ENCODE measurements at places on chromosomes 12 and 14.
A peak's percentile ranks its signal among the peaks of the same experiment; 100 is the strongest.

DNA sequence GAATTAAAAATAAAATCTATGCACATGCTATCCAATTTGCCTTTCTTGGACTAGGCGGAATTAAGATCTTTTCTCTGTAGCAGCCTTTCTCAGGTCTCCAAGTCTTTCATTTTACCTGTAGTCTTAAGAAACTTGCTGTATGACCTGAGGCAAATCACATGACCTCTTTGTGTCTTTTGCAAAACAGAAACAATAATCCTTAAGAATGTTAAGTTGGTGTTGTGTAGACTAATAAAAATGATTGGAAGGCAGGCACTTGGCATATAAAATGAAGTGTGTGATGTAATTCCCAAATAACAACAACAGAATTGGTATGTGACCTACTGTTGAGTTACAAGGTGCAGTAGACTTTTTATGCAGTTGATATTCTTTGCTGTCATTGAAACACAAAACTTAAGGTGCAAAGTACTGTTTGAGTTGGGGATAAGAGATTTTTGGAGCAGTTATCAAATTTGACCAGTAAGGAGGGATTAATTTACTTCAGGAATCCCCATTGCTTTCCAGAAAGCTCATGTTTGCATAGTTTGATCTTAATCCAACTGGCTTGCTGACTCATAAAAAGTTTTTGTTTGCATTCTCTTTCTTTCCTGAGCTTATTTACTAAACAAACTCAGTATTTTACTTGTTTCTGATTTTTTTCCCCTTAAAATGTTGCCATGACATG lies 51.4 kb downstream of the SUSD6 start:
- no peak for DNase-seq

DNA sequence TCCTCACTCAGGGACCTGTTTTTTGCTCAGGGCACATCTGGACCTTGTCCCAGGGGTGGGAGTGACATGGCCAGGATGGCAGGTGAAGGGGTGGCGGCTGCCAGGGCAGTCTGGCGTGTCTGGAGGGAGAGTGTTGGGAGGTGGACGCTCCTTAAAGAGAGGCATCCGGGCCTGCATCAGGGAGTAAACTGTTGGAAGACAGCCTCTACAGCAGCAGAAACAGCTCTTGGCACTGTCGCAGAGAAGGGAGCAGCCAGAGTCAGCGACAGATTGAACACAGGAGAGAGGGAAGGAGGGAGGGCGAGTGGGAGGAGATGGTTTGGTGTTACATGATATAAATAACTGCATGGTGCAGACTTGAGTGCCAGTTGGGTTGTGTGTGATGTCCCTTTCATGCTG lies 52.8 kb downstream of the IGF1 start:
- no peak for DNase-seq

GRCh38 chr14:84420221-84420620 lies 1109.7 kb upstream of the FLRT2 start:
- no peak for DNase-seq

DNA sequence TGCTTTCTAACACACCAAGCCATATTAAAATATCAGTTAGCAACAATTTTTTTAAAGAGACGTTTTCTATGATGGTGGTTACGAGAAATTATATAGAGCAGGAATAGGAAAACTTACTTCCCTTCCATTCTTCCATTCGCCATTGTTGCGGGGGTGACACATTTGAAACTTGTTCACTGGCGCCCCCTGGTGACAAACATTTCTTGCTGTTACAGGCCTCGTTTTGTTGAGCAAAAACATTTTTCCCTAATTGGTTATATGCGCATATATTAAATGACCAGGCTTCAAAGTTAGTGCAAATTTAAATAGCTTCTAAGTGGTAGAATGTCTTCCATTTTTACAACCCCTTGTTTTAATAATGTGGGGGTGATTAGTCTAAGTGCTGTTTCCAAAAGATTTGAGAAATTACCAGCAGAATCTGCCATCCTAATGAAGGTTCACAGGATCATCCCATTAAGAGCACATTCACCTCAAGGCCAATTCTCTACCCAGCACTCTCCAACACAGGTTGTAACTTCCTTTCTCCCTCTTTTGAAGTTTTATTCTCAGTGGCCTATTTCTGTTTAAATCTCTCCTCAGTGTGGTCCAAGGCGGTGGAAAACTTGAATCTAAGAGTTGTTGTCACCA lies 1124.7 kb downstream of the FLRT2 start:
- peak; percentile 48 for DNase-seq

DNA sequence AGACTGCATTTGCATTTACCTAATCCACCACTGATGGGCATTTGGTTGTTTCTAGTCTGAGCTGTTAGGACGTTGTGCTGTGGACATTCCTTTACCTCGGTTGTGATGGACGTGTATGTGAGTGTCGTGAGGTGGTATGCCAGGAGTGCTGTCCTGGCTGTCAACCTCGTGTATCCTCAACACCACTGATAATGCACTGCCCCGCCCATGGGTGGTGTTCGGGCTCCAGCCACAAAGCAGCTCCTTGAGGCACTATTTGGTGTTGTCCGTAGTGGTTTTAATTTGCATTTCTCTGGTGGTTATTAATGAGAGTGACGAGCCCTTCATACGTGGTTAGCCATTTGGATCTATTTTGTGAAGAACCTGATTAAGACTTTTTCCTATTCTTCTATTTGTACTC lies 87.6 kb downstream of the PPP2R5C start:
- DNase-seq: no peak

DNA sequence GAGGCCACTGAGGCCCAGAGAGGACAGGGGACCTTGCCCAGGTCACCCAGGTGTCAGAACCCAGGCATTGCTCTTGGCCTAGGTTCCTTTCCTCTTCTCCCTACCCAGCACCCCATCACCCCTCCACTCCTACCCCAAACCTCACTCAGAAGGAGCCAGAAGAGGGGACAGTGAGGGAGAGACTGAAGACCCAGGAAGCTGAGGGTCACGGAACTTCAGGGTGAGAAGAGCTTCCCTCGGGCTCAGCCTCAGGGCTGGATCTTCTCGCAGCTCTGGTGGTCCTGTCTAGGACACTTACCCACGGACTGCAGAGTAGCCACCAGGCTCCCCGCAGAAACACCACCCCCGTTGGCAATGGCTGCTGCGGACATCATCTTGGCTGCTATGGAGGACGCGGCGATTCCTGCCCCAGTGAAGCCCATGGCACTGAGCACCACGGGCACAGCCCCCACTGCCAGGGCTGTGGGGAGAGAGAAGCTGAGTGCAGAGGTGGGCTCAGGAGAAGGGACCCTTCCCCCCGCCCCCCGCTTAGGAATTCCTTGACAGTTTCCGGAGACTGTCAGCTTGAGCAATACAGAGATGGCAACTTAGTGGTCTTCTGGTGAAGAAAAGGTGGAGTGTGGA lies 1.1 kb downstream of the IFI27L2 start:
- DNase-seq: no peak

GRCh38 chr14:35240231-35240630 lies 52.0 kb upstream of the PSMA6 start:
- DNase-seq: no peak

DNA sequence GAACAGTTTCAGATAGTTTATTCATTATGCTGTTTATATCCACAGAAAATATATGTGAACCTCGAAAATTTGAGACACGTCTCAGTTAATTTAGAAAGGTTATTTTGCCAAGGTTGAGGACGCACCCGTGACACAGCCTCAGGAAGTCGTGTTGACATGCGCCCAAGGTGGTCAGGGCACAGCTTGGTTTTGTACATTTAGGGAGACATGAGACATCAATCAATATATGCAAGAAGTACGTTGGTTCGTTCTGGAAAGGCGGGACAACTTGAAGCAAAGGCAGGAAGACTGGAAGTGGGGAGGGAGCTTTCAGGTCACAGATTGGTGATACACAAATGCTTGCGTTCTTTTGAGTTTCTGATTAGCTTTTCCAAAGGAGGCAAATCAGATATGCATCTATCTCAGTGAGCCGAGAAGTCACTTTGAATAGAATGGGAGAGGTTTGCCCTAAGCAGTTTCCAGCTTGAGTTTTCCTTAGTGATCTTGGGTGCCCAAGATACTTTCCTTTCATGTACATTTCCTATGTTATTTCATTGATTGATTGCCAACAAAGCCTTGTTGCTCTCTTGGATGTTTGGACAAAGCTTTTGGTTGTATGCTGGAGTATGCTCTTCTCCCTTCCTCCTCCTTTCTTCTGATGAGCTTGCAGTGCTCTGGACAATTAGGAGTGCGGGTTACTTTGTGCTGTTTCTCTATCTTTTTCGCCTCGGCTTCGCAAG lies 3.2 kb downstream of the SNAPC1 start:
- DNase-seq: no peak

- DNase-seq: no peak
Measured at GRCh38 chr12:627863-628741, 35.1 kb downstream of the NINJ2 start.

GRCh38 chr14:101196051-101196712 lies 292.7 kb upstream of the RTL1 start:
- no peak for DNase-seq

DNA sequence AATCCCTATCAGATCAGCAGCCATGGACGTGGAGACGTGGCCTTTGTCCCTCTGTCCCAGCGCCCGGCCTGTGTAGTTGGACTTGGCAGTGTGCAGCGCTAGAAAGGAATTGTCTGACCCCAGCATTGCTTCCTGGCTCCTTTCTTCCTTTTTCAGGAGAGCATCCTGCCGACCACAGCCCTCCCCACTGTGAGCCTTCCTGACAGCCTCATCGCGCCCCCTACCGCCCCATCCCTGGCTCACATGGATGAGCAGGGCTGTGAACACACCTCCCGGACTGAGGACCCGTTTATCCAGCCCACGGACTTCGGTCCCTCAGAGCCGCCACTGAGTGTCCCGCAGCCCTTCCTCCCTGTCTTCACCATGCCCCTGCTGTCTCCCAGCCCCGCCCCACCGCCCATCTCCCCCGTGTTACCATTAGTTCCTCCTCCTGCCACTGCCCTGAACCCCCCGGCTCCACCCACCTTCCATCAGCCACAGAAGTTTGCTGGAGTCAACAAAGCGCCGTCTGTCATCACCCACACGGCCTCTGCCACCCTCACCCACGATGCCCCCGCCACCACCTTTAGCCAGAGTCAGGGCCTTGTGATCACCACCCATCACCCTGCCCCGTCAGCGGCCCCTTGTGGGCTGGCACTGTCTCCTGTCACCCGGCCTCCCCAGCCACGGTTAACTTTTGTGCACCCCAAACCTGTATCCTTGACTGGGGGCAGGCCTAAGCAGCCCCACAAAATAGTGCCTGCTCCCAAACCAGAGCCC lies 40.6 kb downstream of the IL31 start:
- DNase-seq: no peak

DNA sequence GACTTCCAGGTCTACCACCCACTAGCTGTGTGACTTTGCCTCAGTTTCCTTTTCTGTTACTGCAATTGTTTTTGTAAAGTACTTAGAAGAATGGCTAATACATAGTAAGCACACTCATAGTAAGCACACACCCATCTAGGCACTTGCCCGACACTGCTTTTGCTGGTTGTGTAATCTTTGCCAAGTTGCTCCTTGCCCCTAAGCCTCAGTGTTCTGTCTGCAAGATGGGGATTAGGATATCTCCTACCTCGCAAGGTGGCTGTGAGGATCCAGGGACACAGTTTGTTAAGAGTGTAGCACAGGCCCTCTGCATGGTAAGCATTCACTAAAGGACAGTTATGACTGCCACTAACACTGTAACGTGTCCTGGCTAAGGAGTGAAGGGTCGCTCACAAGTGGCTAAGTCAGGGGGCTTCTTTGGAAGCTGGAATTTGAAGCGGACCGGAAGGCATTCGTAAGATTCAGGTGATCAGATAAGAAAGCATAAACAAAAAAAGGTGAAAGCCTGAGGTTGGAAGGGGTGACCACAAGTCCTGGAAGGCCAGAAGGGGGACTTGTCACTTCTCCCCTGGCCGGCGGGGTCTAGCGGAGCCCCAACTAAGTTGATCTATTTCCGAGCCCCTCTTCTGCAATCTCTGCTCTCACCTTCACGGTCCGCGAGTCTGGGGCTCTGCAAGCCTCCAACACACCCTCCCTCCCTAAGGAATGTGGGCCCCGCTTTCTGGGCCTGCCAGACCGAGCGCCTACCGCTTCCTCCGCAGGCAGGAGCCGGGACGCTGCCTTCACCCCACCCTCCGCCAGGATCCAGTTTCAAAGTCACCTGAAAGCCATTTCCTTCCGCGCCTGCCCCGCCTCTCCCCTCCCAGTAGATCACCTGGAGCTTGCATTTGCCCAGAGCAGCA lies 1.5 kb upstream of the PLEKHG3 start:
- DNase-seq: no peak

DNA sequence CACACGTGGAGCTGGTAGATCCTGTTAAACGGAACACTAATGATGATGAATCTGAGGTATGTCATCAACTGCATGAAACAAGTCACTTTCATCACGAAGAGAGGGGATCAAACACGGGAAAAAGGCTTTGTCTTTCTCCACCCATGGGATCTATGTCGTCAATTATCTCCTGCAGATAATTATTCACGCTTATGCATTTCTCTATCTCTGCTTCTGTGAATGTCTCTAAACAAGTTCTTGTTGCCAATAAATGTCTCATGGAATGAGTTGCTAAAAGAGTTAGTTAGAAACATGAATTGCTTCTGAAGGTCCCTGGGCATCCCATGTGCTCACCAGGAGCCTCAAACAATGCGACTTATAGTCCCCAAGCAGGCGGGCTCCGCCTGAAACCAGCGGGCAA lies 1228.2 kb upstream of the TMEM132C start:
- DNase-seq: no peak

DNA sequence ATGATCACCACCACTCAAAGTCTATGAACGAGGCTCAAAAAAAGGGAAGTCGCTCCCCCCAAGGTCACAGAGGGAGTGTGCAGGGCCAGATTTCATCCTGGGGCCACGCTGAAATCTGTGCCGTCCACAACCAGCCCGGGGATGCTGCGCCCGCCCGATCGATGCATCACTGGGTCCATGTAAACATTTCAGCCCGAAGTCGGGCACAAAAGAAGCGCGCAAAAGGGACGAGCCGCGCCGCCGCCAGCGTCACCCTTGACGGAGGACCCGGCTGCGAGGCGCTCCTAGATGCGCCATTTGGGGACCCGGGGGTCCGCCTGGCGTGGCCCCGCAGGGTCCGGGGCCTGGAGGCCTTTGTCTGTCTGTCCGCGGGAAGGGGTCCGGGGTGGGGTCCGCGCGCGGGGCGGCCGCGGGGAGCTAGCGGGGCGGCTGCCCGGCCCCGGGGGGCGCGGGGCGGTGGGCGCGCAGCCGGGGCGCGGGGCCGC lies 503 bp downstream of the FBXO21 start:
- DNase-seq: peak; percentile 20

DNA sequence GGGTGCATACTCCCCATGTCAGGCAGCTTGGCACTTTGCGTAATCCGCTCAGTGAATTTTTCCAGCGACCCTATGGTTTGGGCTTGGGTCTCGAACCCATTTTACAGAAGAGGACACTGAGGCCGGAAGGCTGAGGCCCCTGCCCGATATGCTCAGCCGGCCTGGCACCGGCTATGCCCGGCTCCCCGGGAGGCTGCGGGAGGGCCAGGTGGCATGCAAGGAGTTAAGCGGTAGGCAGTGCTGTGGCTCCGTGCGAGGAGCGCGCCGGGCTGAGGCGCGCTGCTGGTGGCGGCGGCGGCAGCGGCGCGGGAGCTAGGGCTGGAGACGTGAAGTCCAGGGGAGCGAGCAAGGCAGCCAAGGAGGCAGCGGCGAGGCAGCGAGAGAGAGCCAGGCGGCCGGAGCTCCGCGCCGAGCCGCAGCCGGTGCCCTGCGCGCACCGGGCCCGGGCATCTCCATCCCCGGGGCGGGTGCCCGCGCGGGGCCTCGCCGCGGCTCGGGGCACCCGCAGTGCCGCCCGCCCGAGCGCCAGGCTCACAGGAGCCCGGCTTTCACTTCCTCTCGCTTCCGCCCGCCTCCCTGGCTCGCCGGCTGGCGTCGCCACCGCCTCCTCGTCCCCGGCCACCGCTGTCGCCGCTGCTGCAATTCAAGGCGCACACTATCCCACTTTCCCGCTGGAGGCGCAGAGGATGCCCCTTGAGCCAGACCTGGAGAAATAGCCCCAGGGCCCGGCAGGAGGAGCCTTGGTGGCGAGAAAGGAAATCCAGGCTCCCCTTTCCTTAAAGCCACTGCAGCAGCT lies at the start of gene WSCD2:
WSCD2 (plus strand) TSS at position 272 of the 796 bp plus-strand sequence. CDS start 66,545 bp downstream, outside the sequence.
- DNase-seq: no peak

Measured in stimulated activated effector memory CD8-positive, alpha-beta T cell treated with anti-CD3 and anti-CD28 coated beads, Interleukin-12 subunit alpha, Interleukin-12 subunit beta, amount 100 ng/mL, for 72 hours (primary cell).